Activated T-helper 1 cell treated with Interleukin-2 at 50 U/mL for 16 hours (primary cell): ENCODE measurements at places on chromosomes 12 and 14.

DNA sequence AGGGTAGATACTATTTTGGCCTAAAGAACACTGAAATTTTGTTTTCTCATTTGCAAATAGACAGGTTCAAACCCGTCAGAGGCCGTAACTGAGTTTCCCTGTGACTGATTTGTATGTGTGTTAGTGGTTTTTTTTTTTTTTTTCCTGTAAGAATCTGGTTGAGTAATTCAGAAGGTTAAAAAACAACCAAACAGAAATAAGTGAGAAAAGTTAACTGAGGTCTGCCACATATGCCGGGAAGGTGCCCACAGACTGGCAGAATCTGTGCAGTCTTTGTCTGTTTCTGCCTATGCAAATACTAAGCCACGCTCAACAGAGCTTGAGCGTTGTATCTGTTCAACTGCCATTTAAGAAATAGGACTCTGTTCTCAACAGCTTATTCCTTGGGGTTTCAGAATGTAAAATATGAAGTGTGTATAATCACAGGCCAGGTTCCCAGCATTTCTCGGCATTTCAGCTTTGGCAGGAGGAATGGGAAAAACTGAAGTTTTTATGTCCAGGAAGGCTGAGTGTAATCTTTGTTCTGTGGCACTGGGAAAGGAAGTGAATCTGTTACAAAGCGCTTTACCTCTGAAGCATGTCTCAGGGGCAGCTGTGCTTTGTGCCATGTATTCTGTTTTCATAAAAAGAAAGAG is 181.9 kb downstream of the PRKCH start:
- DNase-seq = peak; percentile 31

GRCh38 chr12:96882862-96883261 is 24.2 kb upstream of the NEDD1 start:
- DNase-seq = no peak

DNA sequence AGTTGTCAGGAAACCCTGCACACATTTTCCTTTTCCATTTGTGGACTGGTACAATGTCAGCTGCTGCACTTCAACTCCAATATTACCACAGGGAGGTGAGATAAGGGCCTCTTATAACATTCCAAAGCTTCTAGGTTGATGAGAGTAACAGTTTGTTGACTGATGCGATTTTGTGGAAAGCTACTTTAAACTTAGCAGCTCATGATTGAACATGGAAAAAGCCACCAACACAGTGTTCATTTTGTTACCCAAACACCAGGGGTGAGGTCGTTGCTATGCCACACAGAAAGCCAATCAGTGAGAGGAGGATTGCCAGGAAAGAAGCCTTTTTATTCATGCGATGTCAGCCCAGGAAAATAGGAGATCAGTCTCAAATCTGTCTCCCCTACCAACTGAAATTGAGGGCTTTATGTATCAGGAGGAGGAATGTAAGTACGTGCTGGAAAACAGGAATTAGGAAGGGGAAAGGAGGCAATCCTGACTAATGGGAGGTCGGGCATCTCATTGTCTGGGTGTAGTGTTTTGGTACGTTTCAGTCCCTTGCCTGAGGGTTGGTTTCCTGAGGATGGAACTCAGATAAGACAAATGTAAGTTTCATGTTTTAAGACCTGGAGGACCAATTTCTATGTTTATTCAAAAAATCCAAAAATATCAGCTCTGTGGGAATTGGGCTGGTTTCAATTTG is 92.7 kb upstream of the PLEKHA5 start:
- no peak for DNase-seq

DNA sequence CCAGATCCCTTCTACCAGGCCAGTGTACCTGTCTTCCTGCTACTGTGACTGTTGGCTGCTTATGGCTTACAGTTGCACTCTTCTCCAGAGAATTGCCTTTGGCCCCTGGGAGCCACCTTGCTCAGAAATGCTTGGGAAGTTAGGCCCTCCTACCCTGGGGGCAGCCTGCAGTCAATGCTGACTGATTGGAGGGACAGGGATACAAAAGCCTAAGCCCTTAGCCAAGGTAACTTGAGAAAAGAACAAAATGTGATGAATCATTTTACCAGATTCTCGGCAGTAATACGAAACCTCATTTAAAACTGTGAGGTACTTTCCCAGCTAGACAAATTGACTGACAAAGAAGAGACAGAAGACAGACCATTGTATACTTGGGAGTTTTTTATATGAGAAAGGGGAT is 47.3 kb downstream of the PTCSC3 start:
- no peak for DNase-seq

- no peak for DNase-seq
Measured at GRCh38 chr12:47747126-47747525, 11.6 kb downstream of the RAPGEF3 start.

GRCh38 chr12:124939079-124939420 is 24.6 kb upstream of the UBC start:
- peak; percentile 33 for DNase-seq

DNA sequence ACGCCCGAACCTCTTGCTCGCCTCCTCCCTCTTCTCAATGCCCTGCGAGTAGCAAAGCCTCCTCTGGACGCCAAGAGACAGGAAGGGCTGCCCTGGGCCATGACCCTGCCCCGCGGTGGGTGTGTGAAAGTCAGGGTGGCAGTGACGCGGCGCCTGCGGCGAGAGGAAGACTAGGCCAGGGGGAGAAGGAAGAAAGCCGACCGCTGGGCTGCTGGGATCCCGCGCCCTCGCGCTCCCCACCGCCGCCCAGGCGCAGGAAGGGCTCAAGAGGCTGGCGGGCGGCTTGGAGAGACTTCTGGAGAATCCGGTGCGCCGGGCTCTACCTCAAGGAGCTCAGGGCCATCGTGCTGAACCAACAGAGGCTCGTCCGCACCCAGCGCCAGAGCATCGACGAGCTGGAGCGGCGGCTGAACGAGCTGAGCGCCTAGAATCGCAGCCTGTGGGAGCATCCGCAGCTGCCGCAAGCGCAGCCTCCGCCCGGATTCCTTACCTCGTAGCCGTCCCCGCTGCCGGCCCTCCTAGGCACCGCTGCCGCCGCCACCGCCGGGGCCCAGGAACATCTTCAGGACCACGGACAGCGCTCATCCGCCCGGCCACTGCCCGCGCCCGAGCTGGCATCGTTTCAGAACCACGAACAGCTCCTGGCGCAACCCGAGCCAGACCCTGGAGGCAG is 105.0 kb upstream of the PRB2 start:
- DNase-seq = peak; percentile 53

- no peak for DNase-seq
Measured at GRCh38 chr14:101891471-101891870, 72.9 kb upstream of the DYNC1H1 start.

DNA sequence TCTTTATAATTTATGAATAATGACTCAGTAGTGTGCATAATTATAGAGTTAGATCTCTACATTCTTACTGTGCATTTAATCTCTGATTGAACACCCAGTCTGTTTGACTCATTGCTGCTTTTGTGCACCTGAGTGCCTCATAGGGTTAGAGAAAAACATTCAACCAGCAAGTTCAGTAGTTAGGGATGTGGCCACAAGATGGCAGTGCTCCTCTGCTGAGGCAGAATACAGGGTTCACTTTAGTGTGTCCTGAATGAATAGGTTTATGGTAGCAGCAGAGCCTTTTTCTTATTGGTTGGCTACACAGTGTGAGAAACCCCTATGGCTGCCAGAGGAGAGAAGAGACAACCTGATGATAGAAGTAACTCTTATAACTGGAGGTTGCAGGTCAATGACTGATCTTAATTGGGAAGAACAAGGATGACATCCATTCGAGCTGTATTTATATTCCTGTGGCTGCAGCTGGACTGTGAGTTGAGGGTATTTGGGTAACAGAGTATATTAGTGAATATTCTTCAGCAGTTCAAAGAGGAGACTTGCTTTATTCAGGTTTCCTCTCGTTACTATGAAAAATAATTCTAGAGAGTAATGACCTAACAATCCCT is 194.9 kb upstream of the OR4E1 start:
- DNase-seq = peak; percentile 58

GRCh38 chr12:98769068-98769467 is 124.0 kb downstream of the APAF1 start:
- no peak for DNase-seq

DNA sequence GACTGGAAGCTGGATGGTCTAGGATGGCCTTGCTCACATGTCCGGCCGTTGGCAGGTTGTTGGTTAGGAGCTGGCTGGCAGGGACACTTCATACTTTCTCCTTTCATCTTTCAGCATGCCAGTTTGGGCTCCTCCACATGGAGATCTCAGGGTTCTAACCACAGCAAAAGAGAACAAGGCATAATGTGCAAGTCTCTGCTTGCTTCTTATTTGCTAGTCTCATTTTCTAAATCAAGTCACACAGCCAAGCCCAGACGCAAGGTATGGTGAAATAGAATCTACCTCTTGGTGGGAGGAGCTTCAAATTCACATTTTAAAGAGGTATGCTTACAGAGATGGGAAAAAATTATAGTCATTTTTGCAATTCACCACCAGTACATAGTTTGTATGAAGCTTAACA is 69.1 kb upstream of the NAP1L1 start:
- DNase-seq = no peak

DNA sequence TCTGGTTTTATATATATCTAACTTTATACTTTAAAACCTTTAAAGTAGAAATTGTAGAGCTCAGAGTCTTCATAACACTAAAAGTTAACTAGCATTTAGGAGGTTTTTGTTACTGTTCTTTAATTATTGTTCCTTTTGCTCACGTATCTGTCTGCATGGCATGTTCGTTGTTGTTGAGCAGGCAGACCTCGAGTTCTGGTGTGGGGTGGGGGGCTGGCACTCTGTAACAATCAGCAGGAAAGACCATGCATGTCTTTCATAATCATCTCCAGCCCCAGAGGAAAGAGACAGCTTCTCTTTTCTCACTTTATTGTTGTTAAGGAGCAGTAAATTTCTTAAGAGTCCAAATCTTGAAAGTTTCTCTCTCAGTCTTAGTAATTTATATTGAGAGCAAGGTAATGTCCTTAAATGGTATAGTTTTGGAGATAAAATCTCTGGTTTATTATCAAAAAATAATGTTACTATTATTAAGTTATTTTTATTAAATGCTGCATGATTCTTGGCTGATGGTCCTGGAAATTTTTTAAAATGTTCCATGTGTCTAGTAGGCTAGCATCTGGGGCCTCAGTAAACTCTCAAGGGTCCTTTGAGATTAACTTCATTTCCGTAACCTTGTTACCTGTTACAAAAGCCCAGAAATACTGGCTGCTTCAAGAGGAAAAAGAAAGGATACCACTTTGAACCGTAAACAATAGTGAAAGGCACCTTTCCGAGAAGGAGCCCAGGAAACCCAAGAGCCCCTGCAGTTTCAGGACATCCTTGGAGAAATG is 30.3 kb downstream of the CKB start:
- no peak for DNase-seq

GRCh38 chr14:25626986-25627385 is 577.0 kb upstream of the STXBP6 start:
- DNase-seq = no peak

DNA sequence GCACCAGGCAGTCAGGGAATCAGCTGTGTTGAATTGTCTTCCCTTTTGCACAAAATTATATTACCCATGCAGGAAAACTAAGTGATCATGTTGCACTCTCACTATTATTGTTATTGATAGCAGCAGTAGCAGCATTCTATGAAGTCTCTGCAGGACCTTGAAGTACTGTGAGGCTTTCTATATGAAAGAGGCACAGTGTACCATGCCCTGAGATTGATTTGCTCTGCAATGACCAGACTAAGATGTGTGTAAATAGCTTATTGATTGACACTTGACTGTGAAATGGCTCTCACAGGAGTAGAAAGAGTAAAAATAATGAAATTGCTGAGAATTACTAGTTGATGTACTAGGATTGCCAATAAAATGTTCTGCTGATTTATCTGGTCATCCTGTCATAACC is 99.9 kb downstream of the KICS2 start:
- DNase-seq = no peak

DNA sequence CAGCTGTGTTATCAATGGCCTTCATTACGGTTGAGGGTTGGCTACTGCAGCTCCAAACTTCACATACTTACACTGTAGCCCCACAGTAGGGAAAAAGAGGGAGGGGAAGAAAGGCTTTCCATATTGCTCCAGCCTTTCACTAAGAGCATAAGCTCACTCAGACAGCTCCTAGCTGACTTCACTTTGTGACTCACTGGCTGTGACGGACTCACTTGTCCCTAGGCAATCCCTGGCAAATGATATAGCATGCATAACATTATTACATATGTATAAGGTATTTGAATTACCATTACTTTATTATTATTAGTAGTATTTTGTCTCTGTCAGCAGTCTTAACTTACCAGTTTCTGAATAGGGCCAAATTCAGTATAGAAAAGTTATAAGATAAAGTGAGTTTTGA is 350.7 kb downstream of the RMST start:
- DNase-seq = no peak

DNA sequence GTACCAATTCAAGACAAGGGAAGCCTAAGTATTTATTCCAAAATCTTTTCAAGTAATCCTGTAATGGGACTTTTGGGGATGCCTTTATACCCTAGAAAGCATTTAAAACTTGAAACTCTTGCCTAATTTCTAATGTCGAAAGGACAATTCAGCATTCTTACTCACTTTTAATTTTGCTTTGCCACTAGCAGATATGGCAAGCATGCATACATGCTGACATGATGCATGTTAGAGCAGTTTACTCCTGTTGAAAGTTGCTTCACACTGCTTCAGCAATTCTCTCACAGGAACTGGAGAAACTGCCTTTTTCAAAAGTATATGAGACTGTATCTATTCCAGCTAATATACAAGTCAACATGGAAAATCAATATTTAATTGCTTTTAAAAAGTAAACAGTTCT is 79.9 kb downstream of the TAOK3 start:
- DNase-seq = no peak

GRCh38 chr14:46197856-46198255 is 453.7 kb downstream of the RPL10L start:
- DNase-seq = no peak

DNA sequence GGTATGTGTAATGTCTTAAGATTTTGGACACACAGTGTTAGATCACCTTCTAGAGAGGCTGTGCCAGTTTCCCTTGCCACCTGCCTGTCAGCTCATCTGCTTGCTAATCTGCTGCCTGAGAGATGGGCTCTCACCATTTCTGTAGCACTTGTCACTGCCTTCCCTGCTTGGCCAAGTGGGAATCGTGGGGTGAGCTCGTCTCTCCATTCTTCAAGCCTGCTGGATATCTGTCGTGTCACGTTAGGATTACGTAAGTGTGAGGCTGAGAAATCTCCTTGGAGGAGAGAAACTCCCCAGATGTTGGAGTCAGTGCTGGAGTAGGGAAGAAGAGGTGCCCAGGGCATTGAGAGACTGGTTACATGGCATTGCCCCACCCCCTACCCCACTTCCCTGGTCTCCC is 8.6 kb upstream of the RPH3A start:
- DNase-seq = no peak

DNA sequence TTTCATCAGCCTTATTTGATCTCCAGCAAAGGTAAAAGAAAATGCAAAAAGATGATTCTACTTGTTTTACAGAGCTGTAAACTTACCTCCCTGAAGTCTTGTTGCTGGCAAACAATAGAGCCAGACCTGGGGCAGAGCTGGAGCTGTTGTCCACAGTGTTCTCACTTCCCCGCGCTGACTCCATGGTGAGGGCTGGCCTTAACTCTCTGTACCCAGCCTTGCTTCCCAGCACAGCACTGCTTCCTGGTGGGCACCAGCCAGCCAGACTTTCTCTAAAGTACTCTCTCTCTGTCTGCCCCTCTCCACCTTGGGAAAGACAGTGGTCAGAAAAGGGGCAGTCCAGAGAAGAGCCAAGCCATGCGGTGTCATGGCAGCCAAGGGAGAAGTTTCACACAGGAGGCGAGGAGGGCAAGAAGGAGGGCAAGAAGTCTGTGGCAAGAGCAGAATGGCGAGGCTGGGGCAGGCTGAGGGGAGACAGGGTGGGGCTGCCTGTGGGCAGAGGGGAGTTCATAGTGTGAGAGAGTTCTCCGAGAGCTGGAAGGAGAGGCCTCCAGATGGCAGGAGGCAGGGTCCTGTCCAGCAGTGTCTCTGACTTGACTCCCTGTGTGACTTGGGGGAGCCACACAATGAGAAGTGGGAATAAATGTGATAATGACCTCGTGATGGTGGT is 9.3 kb downstream of the EVL start:
- no peak for DNase-seq
